Fibroblast of pulmonary artery (primary cell): ENCODE measurements at places on chromosomes 13 and 19.

DNA sequence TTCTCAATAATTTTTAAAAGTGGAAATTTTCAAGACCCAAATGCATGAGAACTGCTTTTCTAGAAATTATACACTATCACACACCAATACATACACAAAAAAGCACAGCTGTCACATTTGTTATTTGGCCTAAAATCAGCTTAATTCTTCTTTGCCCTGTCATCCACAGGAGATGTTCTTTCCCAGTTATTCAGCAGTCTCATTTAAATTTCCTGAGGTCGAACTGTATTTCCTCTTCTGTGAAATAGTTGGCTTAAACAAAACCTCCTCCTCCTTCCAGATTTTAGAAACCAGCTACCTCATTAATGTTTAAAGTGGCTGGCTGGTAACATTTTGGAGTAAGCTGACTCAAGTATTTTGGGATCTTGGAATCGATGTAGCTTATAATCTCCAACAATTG lies 39.1 kb downstream of the SMAD9 start:
- DNase-seq = peak; percentile 38

- no peak for DNase-seq
Measured at GRCh38 chr19:53045536-53045935, 996 bp downstream of the ERVV-2 start.

DNA sequence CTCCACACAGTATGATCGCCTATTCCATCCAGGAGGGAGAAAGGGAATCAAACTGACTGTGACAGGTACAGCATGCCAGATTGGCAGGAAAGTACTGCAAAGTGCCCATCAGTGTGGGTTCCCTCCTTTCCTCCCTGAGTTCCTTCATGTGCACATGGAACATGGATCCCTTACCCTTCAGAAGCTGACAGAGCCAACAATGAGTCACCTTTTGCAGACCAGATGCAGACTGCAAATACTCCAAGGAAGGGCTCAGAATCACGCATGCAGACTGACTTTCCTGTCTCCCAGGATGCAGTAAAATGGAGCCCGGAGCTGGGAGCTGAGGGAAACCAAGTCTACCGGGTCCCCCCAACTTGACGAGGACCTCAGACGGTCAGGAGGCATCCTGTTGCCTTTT lies 41.8 kb downstream of the SACS start:
- DNase-seq = no peak

DNA sequence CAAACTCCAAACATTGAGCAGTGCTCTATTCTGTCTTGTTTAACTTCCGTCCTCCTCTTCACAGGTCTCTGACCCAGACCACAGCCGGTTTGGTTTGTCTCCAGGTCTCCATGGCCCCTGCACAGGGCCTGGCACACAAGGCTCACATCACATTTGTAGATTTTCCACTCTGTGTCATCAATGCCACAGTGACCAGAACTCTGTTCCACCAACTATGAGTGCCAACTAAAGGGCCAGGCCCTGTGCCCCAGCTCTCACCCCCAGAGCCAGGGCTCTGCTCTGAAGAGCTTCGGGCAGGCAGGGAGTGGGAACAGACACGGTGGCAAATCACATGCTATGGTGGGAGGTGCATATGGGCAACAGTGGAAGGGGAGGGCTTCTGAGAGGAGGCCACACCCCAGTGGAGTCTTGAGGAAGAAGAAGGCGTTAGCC lies 16.0 kb downstream of the SMG9 start:
- no peak for DNase-seq

GRCh38 chr13:107834717-107835116 lies 380.6 kb downstream of the LIG4 start:
- DNase-seq = no peak

GRCh38 chr13:97364031-97364430 lies 69.9 kb upstream of the RAP2A start:
- no peak for DNase-seq
